ENCODE measurements at places on chromosomes 6 and 20. TPM values are rescaled to one million over a fixed set of nuclear protein-coding genes. Genes with fewer than 3 reads are reported as not detected.
A peak's percentile ranks its signal among the peaks of the same experiment; 100 is the strongest.

GRCh38 chr20:32980131-32980941 is 23.9 kb downstream of the SUN5 start:
- H3K36me3 ChIP-seq = peaks cover 11% of the 10 kb centered on the region
- DNase-seq = no peak
- H3K4me1 ChIP-seq = peaks cover 12% of the 10 kb centered on the region

GRCh38 chr6:36662827-36663256 is 15.7 kb upstream of the CDKN1A start:
- no peaks in the 10 kb centered on the region for H3K36me3 ChIP-seq
- peaks cover 13% of the 10 kb centered on the region for H3K4me1 ChIP-seq
- no peak overlapping the region for H3K27ac ChIP-seq
- no peak for DNase-seq
- H3K4me3 ChIP-seq = no peak overlapping the region

GRCh38 chr20:4853757-4854560 is 132.2 kb downstream of the PRND start:
- peak overlapping the region; percentile 35 for H3K27ac ChIP-seq
- H3K27me3 ChIP-seq = no peaks in the 10 kb centered on the region
- H3K4me1 ChIP-seq = no peaks in the 10 kb centered on the region
- DNase-seq = no peak

- no peaks in the 10 kb centered on the region for H3K4me1 ChIP-seq
- no peak for DNase-seq
- no peak overlapping the region for H3K4me3 ChIP-seq
These were observed 713.3 kb downstream of the PRKN start for GRCh38 chr6:162014069-162014811.

GRCh38 chr20:1784586-1784985 is 110.6 kb upstream of the SIRPA start:
- DNase-seq = no peak
- no peaks in the 10 kb centered on the region for H3K36me3 ChIP-seq
- peaks cover 29% of the 10 kb centered on the region for H3K27me3 ChIP-seq
- no peak overlapping the region for H3K27ac ChIP-seq

DNA sequence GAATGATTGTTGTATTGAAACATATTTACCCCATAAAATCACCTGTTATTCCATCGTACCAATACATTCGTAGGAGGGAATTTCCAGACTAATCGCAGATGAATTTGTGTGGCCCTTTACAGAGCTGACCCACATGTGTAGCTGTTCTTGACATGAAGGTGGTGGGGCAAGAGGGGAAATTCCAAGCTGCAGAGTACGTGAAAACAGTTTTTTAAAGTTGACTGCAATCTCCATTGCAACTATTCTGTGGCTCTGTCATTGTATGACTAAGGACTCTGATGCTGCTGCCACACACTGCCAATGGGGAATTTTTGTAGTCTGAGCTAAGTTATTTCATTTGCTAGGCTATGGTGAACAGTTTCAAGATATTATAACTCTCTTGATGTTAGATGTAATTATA is 46.4 kb upstream of the ADTRP start:
- H3K36me3 ChIP-seq = no peaks in the 10 kb centered on the region
- H3K27ac ChIP-seq = no peak overlapping the region
- peaks cover 9% of the 10 kb centered on the region for H3K4me1 ChIP-seq
- DNase-seq = peak; percentile 35

DNA sequence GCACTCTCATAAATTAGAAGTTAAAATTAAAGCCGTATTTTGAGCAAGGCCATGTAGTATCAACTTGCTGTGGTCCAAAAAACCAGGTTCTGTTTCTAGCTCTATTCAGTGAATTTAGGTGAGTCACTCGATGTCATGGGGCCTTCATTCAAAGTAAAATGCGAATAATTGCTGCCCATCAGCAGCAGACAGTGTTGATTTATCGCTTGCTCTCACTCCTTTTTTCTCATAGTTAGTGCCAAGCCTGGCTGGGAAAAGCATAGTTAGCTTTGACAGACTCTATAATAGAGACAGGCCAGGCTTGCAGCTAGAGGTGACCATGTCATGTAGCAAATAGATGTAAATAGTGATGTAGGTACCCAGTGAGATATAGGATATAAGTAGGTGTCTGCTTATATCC is 136.0 kb downstream of the EDN1 start:
- H3K4me1 ChIP-seq = no peaks in the 10 kb centered on the region
- H3K4me3 ChIP-seq = no peak overlapping the region
- H3K27me3 ChIP-seq = peaks cover 1% of the 10 kb centered on the region
- H3K27ac ChIP-seq = no peak overlapping the region
- no peak for DNase-seq

DNA sequence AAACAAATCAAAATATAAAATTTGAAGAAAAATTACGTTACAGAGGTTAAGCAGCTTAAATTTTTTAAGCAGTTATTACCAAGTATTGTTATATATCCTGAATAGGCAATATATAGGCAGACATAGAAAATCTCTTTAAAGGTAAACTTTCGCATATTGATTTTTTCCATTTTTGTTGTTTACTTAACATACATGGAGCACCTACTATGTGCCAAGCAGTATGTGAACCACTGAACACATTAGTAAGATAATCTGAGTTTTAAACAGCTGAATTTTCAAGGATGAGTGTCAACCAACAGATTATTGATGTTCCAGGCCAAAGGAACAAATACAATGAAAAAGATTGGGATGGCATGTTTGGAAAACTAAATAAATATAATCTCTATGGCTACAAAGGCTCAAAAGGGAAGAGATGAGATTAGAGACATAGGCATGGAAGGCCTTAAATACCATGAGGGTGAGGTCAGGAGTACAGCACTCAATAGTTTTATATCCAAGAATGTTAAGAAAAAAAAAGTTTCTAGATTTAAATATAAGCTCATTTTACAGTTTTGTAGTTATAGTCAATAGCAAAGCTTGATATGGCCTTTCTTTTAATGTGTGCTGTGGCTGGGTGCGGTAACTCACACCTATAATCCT is 277.5 kb downstream of the PTPRK start:
- H3K4me1 ChIP-seq = peaks cover 28% of the 10 kb centered on the region
- DNase-seq = no peak
- peaks cover 1% of the 10 kb centered on the region for H3K36me3 ChIP-seq
- H3K27ac ChIP-seq = no peak overlapping the region
- no peaks in the 10 kb centered on the region for H3K27me3 ChIP-seq
- H3K4me3 ChIP-seq = no peak overlapping the region

- no peak overlapping the region for H3K27ac ChIP-seq
- peaks cover 2% of the 10 kb centered on the region for H3K27me3 ChIP-seq
- DNase-seq = no peak
These were observed 48.1 kb downstream of the TCP11 start for GRCh38 chr6:35093118-35093445.

APCDD1L gene
- total RNA-seq = not detected

HMGN4 gene
- total RNA-seq = 80.2 TPM

ATP5F1E gene
- total RNA-seq = 67.4 TPM

DSP gene
- total RNA-seq = 0.07 TPM

TSBP1 gene
- not detected for total RNA-seq

TSHZ2 gene
- total RNA-seq = 0.54 TPM

ACTL10 gene
- total RNA-seq = 2.4 TPM

All from activated CD8-positive, alpha-beta T cell treated with anti-CD3 and anti-CD28 coated beads for 36 hours (primary cell).